Right lung (tissue), 10 donors: ENCODE measurements at places on chromosomes 1 and 21. TPM values are rescaled to one million over a fixed set of nuclear protein-coding genes. Genes with fewer than 3 reads are reported as not detected.

DNA sequence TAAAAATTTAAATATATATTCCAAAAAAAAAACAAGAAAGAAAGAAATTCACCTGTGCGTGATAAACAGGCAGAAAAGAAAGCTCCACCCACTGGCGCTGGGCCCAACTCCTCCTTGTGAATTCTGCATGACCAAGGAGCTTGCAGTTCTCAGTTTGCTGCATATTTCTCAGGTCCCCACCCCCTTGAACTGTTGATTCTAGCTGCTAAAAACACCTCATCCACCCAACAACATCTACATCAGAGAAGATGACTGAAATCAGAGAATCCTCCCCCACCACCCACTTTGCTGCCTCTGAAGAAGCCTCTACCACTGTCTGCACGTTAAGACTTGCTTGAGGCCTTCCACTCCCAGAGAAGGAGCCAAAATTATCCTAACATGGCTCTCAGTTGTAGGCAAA, 104.8 kb downstream of the RGS2 start:
- DNase-seq, result no peak

GRCh38 chr1:112296908-112297307, 99.1 kb upstream of the CTTNBP2NL start:
- DNase-seq, result no peak

- no peak for DNase-seq
These were observed 310.0 kb downstream of the SMYD3 start for GRCh38 chr1:246197076-246197475.

GRCh38 chr1:154759196-154759595, 110.9 kb downstream of the KCNN3 start:
- no peak for DNase-seq

- DNase-seq, result no peak
These were observed 16.1 kb downstream of the PRRC2C start for GRCh38 chr1:171501305-171502024.

GBP2 gene
- 4.8 TPM for polyA plus RNA-seq
